ENCODE measurements at places on chromosomes 6 and 20. TPM values are rescaled to one million over a fixed set of nuclear protein-coding genes. Genes with fewer than 3 reads are reported as not detected.

DNA sequence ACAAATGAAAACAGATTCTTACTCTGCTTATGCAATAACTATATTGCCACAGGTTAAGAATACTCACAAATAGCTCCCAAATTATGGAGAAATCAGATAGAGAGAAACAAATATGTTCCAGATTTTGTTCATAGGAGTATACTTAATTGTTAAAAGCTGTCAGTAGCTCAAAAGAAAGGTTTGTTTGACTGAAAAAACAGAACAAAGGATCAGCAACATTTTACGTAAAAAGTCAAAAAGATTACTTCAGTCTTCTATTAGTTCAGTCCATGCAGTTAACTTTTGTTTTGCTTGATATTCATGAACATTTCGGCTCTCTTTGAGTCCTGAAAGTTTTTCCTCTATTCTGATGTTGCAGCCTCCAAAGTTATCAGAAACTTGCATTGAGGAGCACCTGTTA, 13.4 kb upstream of the NANP start:
- no peak for DNase-seq

- no peak for DNase-seq
Measured at GRCh38 chr6:327538-328116, 35.3 kb downstream of the DUSP22 start.

GRCh38 chr20:15396026-15396425, 1058.6 kb upstream of the FLRT3 start:
- no peak for DNase-seq

DNA sequence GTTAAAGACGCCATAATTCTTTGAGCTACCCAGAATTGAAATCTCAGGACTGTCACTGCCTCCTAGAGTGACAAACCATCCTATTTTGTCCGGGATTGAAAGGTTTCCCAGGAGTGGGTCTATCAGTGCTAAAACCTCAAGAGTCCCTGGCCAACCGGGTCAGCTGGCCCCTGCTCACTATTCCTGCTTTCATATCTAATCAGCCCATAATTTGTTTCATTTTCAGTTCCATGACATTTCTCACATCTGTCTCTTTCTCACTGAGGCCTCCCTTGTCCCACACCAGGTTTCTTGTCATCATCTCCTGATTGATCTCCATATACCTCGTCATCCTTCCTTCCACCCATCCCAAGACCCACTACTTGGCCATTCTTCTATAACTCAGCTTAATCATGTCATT, 98.2 kb downstream of the SLC35B3 start:
- no peak for DNase-seq

DNA sequence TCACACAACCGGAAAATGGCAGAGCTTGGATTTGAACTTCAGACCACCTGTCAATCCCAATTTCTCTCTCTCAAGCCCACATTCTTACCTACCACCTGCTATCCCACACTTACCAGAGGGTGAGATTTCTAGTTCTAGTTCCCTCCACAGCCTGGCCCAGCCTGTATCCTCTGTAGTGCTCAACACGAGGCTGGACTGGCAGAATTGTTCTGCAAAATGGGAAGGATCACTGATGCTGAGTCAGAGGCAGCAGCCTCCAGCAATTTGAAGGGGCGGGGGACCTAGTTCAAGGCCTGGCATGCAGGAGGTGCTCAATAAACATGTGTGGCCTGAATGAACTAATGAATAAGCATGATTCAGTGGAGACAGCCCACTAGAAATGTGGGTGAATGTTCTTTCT, 53.6 kb upstream of the TTPAL start:
- DNase-seq = no peak

DNA sequence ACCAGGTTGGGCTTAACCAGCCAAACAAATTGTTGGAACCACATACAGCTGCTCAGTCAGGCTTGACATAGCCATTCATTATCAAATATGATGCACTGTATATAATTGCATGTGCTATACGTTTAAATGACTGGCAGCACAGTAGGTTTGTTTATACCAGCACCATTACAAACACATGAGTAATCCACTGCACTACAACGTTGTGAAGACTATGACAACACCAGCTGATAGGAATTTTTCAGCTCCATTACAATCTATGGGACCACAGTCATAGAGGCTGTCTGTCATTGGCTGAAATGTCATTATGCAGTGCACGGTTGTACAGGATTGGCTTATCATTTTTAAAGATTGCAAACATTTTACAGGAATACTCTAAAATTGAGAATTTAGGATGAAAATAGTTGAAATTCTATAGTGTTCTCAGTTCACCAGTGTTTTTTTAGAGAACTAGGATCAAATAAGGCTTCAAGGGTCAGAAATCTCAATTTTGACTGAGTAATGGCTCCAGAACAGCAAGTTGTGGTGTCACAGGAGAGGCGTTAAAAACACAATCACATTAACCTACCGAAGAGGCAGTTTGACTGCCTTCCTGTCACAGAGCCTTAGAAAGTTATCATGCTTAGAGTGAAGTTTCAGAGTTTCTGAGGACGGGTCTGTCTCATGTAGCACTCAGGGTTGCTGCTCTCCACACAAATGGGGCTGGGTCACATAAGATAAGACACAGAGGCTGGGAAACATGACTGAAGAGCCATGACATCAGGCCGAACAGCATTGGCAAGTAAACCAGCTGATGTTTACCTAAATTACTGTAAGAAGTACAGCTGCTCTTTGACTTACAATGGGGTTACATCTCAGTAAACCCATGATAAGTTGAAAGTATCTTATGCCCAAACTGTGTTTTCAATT, 60.7 kb upstream of the SMLR1 start:
- DNase-seq = no peak

DNA sequence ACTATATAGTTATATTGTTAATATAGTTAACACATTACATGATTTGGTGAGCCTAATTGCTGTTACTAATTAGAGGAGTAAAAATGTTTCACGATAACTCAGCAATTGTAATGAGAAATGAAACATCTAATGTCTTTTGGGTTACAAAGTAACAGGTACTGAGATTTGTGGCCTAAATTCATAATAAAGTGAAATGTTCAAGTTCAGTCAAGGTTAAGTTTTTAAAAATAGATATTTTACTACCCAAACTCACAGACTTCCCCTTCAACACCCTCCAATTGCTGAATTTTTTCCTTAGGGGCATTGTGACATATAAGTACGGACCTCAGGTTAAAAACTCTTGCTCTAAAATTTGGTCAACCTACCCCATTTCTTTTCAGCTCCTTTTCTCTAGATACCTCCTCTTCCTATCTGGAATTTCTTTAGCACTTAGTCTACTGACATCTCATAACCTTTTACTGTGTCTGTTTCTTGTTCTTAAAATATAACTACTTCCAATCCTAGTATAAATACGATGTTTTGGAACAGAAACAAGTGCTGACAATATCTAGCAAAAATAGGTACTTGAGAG, 112.3 kb upstream of the PRSS16 start:
- DNase-seq = no peak

GRCh38 chr6:142356201-142356883, 54.5 kb downstream of the ADGRG6 start:
- no peak for DNase-seq

DNA sequence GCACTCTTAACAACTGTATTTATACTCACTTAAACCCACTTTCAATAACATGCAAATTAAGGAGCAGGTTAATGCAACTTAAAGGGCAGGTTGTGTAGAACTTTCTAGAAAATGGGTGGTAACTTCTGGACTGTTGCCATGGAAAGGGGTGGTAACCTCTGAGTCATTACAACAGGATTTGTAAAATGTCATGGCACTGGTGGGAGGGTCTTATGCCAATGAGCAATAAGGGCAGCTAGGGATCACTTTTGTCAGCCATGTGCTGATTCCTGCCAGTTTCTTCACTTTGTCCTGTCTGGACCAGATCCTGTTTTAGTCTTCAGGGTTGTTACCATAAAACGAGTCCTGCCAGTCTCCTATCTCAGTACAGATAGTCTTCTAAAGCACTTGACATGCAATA, 560.5 kb upstream of the PTCHD4 start:
- no peak for DNase-seq

DNA sequence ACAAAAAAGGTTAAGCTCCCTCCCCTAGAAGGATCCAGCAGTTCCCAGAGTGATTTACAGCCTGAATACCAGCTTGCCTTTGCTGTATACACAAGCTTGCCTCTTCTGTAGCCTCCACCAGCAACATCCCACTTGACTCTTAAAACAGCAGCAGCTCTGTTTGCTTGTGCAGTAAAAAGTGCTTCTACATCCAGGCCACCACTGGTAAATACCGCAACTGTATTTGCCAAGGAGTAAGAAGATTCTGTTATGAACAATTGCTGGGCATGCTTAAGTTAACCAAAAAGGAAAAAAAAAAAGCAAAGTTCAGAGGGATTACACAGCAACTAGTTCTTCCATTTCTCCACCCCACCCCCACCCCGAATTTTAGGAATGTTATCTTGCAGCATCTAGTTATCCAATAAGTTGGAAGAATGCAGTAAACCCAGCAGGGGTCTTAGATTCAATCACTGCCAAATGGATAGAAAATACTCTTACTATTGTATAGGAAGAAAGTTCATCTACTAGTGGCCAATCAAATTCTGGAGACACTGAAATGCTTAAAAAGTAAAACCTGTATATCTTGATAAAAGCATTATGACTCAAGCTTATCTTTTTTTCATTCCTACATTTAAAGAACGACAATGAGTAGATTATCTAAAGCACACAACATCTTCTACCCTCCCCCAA, 4.8 kb downstream of the SALL4 start:
- DNase-seq = no peak

DNA sequence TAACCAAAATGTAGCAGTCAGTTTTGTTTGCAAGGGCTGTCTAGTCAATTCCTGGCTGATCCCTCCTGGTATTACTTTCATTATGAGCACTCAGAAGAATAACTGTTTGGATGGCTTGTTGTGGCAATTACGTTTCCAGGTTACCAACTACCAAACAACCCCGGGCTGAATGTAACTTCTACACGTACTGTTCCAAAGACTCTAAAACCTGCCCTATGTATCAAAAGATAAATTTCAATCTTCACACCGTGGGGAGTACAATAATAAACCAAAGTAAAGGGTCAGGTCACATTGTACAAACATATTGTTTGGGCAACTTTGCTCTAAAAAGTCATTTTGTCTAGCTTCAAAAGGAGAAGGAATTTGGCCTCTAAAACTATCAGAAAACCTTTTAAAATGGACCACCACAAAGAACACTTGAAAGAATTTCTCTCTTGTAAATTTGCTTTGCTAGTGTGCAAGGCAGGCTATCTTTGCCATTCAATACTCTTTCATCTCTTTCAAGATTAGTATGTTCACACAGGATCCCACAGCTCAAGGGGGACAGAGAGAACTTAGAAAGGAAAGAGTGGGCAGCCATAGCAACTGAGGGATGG, 27.6 kb downstream of the DCDC2 start:
- DNase-seq = no peak

GRCh38 chr6:4904461-4905025, 99.3 kb downstream of the RPP40 start:
- no peak for DNase-seq

DNA sequence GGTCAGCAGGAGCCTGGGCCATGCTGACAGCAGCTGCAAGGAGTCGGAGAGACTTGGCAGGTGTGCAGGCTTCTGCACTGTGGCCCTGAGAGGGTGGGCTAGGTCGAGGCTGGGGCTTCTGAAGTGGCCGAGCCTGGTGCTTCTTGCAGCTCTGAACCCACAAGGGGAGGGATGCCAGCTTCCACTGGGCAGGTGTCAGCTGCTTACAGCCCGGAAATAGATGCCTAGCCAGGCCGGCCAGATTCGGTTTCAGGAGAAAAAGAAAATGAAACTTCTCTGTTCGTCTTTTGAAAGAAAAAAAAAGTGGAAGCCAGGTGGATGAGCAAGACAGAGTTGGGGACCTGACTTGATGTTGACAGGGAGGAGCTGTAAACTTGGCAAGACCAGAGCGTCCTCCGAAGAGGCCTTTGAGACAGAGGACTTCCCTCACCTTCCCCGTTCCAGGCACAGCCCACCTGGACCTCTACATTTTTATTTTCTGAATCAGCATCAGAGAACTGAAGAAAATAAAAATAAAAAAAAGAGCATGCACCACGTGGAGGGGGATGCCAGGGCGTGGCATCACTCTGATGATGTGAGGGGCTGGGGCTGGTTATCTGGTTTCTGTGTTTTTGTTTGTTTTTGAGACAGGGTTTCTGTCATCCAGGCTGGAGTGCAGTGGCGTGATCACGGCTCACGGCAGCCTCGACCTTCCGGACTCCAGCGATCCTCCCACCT, at the start of gene ZBP1:
TSS of gene ZBP1 (minus strand) at position 153 of the 717 bp plus-strand sequence. CDS start at position 22, 131 bp downstream.
- DNase-seq = peak; percentile 42

DNA sequence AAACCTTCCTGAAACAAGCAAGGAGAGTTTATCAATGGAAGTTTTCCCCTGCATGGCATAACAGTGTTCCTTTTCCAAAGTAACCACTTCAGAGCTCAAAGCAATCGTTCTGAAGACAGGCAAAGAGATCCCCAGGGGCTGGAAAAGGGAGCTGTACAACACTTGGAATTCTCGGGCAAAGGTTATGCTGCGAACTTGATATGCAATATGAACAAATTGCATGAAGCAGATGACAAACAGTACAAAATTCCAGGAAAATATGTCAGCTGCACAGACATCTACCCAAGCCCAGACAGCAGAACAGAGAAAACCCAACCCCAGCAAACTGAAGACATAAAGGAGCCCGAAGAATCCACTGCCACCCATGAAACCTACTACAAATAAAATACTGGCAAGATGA, 18.4 kb downstream of the POPDC3 start:
- no peak for DNase-seq

GRCh38 chr6:81895511-81896185, 143.2 kb upstream of the TENT5A start:
- no peak for DNase-seq

GRCh38 chr20:44615876-44616603, 33.7 kb downstream of the PKIG start:
- DNase-seq = no peak

DNA sequence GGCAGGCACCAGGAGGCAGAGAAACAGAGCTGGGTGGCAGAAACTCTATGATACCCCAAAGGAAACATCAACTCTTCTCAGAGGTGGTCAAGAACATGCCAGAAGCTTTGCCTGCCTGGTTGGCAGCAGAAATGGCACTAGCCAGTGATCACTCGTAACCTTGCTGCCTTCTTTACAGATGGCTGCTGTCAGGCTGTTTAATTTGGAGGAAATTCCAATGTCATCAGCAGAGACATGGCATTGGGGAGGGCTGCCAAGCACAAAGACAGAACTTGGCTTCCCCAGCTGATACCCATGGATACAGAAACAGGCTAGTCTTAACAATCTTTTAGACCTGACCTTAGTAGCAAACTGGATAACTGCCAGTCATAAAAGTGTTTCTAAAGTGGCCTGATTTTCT, 153.6 kb downstream of the GMPR start:
- no peak for DNase-seq

DNA sequence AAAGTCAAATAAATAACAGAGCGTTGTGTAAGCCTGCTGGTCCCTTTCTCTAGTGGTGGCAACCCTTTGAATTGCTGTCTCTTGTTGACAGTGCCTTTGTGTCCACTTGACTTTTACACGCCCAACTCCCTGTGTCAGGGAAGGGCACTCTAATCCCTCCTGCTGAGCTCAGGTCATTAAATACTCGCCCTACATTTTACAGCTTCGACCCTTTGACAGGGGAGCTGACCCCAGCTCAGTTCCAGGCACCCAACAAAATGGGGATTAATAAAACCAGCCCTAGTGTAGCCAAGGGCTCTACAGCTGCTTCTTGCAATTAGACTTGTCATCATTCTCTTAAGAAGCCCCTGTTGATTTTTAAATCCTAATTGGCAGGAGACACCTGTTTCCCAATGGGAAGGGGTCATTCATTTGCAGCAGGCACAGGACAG, 308.2 kb downstream of the EYA4 start:
- DNase-seq = no peak

The SLC26A8 gene
- 0.56 TPM for total RNA-seq

The SLC17A3 gene
- total RNA-seq = not detected

The SIRPB1 gene
- total RNA-seq = 0.54 TPM

The MYMX gene
- 4.7 TPM for total RNA-seq

The PTCRA gene
- total RNA-seq = not detected

The LPA gene
- total RNA-seq = 0.19 TPM
